GM12891 (cell line): ENCODE measurements at places on chromosomes 7 and 10.

DNA sequence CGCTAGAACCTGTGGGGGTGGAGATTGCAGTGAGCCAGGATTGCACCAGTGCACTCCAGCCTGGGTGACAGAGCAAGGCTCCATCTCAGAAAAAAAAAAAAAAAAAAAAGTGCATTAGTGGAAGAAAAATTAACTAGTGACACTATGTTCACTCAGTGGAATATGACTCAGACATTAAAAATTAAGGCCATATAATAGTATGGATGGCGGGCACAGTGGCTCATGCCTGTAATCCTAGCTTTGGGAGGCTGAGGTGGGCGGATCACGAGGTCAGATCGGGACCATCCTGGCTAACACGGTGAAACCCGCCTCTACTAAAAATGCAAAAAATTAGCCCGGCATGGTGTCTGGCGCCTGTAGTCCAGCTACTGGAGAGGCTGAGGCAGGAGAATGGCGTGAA lies 3.4 kb downstream of the PHYH start:
- DNase-seq, result no peak

DNA sequence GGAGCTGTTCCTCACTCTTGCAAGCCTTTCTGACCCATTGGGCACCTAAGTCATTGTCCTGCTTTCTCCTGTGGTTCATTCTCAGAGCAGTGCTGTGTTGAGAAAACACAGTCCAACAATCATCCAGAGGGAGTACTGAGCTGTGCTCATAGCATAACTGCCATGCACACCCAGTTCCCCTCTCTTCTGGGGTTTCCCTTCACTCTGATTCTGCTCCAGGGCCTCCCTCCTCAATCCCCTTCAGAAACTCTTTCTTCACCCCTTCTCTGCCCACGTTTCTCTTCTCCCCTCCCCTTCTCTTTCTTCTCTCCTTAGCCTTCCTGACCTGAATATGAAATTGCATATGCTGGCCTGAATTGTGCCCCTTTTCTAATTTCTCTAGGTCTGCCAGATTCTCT lies 155.8 kb downstream of the AOAH start:
- no peak for DNase-seq

- DNase-seq, result no peak
Measured at GRCh38 chr7:151481650-151482505, 37.8 kb downstream of the RHEB start.

DNA sequence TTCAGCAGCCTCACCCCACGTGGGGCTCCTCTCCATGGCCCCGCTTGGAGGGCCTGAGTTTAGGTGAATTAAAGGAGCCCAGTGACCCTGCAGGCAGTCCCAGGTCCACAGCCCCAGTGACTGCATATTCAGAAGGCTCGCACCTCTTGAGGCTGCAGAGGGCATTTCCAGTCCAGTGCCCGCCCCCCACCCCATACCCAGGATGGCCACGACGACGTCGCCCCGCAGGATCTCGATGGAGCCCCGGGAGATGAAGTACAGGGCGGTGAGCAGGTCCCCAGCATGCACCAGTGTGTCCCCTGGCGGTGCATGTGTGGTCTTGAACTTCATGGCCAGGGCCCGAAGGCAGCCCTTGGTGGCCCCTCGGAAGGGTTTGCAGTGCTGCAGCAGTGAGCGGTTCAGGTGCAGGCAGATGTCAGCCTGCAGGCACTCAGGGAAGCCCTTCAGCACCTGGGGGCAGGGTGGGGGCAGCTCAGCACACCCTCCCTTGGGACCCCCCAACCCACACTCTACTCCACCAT lies 28.1 kb downstream of the KCNH2 start:
- no peak for DNase-seq

DNA sequence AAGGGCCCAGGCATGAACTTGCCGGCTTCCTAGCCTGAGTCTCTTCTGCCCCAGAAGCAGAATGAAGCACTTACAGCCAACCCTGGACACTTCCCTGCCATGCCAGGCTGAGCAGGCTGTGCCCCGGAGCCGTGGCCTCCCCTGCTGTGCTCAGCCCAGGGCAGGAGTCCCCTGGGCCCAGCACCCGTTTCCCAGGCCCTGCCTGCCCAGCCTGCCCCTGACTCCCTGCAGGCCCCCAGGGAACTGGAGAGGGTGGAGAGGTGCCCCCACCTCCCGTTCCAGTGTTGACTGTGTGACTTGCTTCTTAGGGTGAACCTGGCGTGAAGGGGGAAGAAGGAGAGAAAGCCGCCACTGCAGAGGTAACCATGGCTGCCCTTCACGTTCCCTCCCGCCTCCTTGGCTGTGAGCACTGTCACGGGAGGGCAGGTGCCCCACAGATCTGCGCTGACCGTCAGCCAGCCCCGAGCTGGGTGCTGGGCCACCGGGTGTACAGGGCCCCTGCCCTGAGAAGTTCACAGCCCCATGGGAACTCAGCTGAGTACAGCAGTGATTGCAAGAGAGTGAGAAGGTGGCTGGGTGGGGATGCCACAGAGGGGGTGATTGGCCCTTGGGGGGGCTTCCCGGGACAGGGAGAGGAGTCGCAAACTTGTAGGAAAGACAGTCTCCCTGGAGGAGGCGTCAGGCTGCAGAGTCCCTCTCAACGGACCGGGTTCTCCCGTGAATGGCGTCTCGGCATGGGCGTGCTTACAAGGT lies 75.9 kb downstream of the MYL10 start:
- no peak for DNase-seq

DNA sequence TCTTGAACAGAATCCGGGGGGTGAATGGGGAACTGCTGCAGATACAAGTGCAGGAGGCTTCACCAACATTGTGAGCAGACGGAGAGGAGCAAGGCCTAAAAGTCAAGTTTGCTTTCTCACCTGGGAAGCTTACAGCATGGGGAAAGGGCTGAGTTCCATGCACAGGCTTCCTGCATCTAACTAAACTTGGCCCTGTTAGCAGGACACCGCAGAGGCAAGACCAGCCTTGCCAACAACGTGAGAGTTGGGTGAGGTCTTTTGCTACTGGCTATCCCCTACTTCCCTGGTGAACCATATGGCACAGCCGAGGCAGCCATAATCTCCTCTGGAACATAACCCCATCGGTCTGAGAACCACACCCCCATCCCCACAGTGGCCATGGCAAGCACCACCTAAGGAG lies 14.2 kb upstream of the ADAM22 start:
- DNase-seq, result no peak

DNA sequence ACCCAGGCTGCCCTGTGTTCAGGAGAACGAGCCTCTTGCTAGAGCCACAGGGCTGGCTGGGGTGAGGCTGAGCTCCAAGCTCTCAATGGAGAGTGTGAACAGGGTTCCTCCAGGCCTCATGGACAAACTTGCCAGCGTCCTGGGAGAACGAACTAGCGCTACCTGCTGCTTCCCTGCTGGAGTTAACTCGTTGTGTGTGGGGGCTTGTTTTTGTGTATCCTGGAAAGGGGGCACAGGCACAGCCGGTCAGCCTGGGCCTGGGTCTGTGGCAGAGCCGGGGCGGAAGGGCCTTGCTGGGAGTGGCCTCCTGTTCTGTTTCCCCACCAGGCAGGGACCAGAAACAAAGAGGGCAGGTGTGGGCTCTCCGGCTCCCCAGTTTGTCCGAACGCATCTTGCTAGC lies 259.2 kb downstream of the DNAJB6 start:
- no peak for DNase-seq

- no peak for DNase-seq
Measured at GRCh38 chr10:106872176-106872575, 292.3 kb downstream of the SORCS1 start.
